Forelimb muscle (tissue), 1 donor: ENCODE measurements at places on chromosomes 2 and 18.
A peak's percentile ranks its signal among the peaks of the same experiment; 100 is the strongest.

- no peak for DNase-seq
Measured at GRCh38 chr18:47151439-47151838, 1.1 kb upstream of the HDHD2 start.

DNA sequence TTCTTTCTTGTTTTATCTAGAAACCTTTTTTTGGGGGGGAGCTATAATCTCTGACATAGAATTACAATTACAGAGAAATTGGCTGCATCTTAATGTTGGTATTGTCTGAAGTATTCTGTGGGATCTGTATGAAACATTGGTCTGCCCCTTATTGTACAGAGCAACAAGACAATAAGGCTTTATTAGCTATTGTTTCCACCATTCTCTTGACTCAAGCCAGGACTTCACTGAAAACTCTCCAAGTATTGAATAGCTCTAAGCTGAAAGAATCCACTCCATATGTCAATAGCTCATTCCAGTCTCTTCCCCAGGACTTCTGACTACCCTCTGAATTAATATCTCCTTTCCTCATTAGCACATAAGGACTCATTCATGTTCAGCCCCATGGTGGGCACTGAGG is 77.8 kb downstream of the RHBDD1 start:
- DNase-seq = no peak

- no peak for DNase-seq
Measured at GRCh38 chr2:70964596-70965386, 13.6 kb upstream of the ANKRD53 start.

GRCh38 chr2:174680221-174680620 is 82.6 kb upstream of the WIPF1 start:
- no peak for DNase-seq

- no peak for DNase-seq
Measured at GRCh38 chr2:53362934-53363333, 404.7 kb upstream of the CHAC2 start.

GRCh38 chr2:203586696-203587095 is 51.6 kb upstream of the RAPH1 start:
- no peak for DNase-seq

GRCh38 chr18:59180150-59180845 is 39.7 kb upstream of the GRP start:
- no peak for DNase-seq

- DNase-seq = peak; percentile 75
Measured at GRCh38 chr18:13382366-13382953, 163.9 kb downstream of the LDLRAD4 start.

GRCh38 chr2:96537066-96537733 is 648 bp downstream of the ARID5A start:
- no peak for DNase-seq

DNA sequence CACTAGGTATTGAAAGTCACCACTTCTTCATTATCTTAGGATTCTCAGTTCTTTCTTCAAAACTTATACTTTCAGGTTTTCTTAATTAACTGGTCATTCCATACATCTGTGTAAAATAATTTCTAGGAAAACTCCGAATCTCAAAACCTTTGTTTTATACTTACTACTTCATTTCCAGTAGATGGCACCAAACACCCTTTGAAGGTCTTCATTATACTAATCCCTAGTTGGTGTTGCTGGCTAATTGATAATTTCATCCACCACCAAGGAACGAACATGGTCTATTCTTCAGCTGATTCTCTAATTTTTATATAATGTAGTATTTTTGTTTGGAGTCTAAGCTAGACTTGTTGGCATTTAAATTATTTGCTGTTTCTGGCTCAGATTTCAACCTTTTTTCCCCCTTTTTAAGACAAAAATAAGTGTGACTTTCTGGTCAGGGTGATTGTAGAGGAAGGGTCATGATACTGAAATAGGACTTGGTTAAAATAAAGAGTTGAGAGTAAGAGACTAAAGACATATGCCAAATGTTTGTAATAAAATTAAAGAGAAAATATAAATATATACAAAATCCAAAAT is 2.8 kb upstream of the MXD1 start:
- DNase-seq = peak; percentile 24

GRCh38 chr18:13363359-13363758 is 144.8 kb downstream of the LDLRAD4 start:
- no peak for DNase-seq

DNA sequence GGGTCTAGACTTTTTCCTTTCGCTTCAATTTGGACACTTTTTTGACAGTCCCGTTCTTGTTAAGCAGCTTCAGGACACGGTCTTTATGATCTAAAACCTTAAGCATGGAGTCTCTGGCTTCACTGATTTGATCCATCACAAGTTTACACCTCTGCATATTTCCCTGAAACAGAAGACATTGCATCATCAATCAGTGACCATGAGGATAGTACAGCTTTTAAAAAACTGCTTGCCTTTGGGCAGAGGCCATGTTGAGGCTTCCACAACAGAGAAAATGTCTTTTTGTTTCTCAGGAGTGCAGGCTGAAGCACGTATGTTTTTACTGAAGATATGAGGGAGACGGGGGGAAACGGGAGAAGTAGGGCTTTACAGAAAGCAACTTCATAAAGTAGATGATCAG is 56.2 kb upstream of the AMMECR1L start:
- DNase-seq = no peak

- no peak for DNase-seq
Measured at GRCh38 chr2:227719641-227720040, 1.8 kb upstream of the SLC19A3 start.
